Epithelial cell of alveolus of lung (primary cell): ENCODE measurements at places on chromosomes 4 and X. TPM values are rescaled to one million over a fixed set of nuclear protein-coding genes. Genes with fewer than 3 reads are reported as not detected.

PFKFB1 gene
- total RNA-seq, result under 0.01 TPM in 1 of 2 replicates, not detected in the other

ANK2 gene
- 8.9 and 13.9 TPM in 2 replicates for total RNA-seq

NOX1 gene
- not detected in 2 replicates for total RNA-seq

SHROOM4 gene
- total RNA-seq, result 0.72 and 3.1 TPM in 2 replicates

BEX5 gene
- not detected in 2 replicates for total RNA-seq

FAM184B gene
- not detected in 2 replicates for total RNA-seq

NPY2R gene
- total RNA-seq, result not detected in 2 replicates

NXF2 gene
- not detected in 2 replicates for total RNA-seq

OCRL gene
- 12.3 and 13.1 TPM in 2 replicates for total RNA-seq

HERC5 gene
- 0.08 and 3.0 TPM in 2 replicates for total RNA-seq

SLC9B1 gene
- total RNA-seq, result 4.7 TPM in 1 of 2 replicates, not detected in the other

OTUD6A gene
- not detected in 2 replicates for total RNA-seq

HSD17B11 gene
- total RNA-seq, result 36.8 and 75.4 TPM in 2 replicates

FREM3 gene
- not detected in 2 replicates for total RNA-seq

HOPX gene
- 2.2 and 5.2 TPM in 2 replicates for total RNA-seq

PNCK gene
- 2.0 TPM in 1 of 2 replicates, not detected in the other for total RNA-seq

ZNF81 gene
- total RNA-seq, result 4.0 and 5.0 TPM in 2 replicates

PPEF2 gene
- total RNA-seq, result not detected in 2 replicates

KLHL8 gene
- total RNA-seq, result 4.4 and 12.5 TPM in 2 replicates
